ENCODE measurements at places on chromosomes 5 and 9.

GRCh38 chr9:121865884-121866283, 214.4 kb downstream of the DAB2IP start:
- DNase-seq = no peak

GRCh38 chr9:1941989-1942388, 73.2 kb upstream of the SMARCA2 start:
- DNase-seq = no peak

- no peak for DNase-seq
These were observed 109.0 kb downstream of the COL5A1 start for GRCh38 chr9:134750450-134751155.

DNA sequence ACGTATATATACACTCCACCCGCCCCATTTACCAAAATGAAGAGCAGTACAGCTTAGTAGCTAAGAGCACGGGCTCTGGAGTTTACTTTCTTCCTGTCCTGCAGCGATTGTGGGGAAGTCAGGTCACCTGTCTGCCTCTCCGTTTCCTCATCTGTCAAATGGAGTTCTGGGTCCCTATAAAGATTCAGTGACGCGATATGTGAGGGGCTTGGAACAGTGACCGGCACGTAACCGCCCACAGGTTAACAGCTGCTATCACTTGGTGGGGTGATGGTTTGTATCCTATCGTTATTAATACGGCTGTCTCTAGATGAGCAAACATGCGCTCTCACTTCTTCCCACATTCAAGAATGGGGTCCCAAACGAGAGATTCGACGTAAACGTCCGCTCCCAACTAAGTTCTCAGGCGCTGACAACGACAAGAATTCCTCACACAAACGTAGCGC, 426 bp downstream of the FAM114A2 start:
- no peak for DNase-seq

- DNase-seq = no peak
These were observed 206.4 kb downstream of the PAPPA start for GRCh38 chr9:116360016-116360415.

- DNase-seq = no peak
These were observed 84.8 kb downstream of the SLC1A3 start for GRCh38 chr5:36691226-36691625.

- DNase-seq = no peak
These were observed 1084.0 kb upstream of the CDH18 start for GRCh38 chr5:21071986-21072385.

DNA sequence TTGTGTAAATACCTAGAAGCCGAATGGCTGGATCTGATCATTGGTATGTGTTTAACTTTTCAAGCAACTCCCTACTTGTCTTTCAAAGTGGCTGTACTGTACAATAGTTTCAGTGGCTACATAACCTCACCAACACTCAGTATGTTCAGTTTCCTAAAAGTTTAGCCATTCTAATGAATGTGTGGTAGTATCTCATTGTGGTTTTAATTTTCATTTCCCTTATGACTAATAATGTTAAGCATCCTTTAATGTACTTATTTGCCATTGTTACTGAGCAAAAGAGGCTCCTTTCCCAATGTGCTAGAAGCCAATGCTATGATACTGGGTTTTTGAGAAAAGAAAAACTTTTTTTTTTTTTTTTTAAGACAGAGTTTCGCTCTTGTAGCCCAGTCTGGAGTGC, 27.8 kb upstream of the ALDOB start:
- DNase-seq = no peak

DNA sequence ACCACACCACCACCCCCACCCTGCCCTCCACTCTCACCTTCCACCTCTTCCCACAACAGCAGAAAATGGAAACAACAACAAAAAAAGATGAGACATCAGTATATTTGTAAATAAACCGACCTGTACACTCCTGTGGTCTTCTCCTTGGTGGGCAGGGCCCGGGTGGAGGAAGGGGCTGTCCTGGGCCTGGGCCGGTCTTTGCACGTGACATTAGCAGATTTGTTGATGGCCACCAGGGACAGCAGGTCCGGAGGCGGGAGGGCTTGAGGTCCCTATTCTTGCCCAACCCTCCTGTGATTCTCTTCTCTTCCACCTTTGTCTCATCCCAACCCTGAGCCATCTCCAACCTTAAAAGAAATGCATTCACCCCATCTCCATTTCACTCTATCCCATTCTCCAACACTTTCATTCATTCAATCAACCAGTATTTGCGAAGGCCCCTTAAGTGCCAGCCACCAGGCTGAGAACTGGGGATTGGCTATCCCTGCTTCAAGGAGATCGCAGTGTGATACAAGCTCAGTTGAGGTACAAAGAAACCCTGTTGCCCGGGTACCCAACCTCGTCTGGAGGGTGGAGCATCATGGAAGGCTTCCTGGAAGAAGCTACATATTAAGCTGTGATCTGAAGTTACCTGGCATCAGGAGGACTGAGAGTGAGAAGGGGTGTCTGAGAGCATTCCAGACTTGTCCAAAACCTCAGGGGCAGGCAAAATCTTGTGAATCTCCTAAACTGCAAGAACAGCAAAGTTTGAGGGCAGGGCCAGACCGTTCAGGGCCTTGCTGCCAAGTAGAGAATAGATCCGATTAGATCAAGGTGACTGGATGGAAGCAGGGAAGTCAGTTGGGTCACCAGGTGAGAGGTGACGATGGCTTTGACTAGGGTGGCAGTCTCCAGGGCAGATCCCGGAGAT, 87.4 kb downstream of the LMX1B start:
- DNase-seq = no peak

GRCh38 chr9:35675204-35675603, 1.5 kb downstream of the CA9 start:
- DNase-seq = no peak

- DNase-seq = no peak
These were observed 138.8 kb downstream of the LIFR start for GRCh38 chr5:38417658-38418017.

GRCh38 chr9:18756712-18757125, 276.3 kb downstream of the SAXO1 start:
- no peak for DNase-seq

DNA sequence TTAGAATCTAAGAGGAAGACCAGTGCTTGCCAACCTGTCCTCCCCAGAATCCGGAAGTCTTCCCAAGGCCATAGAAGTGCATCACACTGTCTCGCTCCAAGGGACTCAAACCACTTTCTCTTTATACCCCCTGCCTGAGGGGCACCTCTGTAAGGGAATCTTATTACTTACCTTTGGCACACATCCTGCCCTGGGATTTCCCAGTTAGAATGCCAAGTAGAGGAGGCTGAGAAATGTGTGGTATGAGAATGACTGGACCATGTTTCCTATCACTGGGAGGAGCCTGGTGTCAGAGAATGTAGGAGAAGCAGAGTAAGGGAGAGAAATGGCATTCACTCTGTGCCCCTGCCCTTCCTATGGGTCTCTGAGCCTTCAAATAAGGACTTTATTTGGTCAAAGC, 85.8 kb downstream of the AOPEP start:
- DNase-seq = no peak

GRCh38 chr5:5291357-5291756, 131.1 kb upstream of the ICE1 start:
- no peak for DNase-seq

- no peak for DNase-seq
These were observed 39.7 kb downstream of the ACTL7B start for GRCh38 chr9:108816037-108816436.

DNA sequence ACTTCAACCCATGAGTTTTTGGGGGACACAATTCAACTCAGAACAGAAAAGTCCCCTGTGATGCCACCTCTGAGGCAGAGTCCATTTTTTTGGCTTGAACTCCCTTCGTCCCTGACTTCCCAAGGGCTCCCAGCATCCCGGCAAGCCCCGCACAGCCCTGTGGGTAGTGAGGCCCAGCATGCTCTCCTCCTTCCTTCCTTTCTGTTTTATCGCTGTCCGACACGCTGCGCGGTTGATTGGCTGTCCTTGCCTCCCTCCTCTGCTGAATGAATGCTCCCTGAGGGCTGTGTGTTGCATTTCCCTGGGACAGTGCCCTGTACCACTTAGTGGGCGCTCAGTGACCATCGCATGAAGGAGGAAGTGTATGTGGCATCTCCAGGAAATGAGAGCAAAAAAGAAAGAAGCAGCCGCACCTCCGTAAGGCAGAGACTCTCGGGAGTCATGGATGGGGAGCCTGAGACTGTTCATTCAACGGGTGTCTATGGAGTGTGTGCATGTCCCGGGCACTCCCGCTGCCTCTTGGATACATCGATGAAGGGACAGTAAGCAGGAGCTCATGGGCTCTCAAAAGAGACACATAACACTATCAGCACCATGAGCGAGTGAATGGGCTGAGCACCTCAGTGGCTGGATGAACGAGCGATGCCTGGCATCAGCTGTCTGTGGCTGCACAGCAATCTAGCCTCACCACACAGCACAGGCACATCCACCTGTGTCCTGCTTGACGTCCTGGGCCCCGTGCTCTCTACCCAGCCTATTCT, 10.1 kb upstream of the IRX4 start:
- DNase-seq = no peak

DNA sequence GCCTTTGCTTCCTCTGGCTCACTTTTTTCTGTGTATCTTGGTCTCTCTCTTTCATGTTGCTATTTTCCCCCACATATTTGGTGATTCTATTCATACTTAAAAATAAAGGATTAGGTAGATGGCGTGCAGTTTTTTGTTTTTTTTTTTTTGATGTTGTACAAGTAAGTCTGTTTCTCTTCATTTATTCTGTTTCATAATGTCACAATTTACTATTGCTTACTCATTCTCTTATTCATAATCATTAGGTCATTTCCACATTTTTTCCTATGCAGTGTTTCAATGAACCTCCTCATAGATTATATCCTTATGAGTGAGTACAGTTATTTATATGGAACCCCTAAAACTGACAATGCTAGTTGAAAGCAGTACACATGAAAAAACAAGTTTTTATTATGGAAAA, 136.3 kb downstream of the APBA1 start:
- DNase-seq = no peak

DNA sequence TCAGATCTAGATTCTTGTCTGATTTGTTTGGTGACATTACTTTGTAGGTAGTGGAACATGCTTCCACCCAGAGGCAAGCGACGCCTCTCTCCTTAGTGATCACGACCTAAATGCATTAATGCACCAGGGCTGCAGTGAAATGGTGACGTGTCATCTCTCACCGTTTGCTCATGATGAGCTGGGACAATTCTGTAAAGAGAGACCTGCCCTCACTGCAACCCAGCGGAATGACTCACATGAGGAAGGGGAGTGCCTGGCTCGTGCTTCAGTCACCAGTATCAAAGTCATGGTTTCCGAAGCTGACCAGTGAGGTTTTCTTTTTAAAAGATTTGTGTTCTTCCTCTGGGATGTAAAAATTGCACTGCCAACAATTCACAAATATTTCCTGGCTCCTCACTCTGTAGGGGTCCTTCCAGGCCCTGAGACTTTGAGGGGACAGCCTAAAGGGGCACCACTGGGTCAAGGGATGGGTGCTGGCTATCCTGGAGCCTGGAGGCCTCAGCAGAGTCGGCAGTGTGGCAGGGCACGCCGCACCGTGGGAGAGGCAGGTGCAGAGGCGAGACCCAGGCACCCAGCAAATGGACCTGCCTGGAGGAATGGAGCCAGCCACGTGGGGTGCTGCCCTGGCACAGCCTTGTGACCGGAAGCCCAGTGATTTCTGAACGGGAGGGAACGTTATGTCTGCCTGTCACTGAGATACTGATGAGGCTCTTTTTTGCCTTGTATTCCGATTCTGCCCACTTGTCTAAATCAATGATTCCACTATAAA, 17.3 kb downstream of the QSOX2 start:
- DNase-seq = no peak

Data from psoas muscle (tissue), 8 donors.